ENCODE measurements at places on chromosomes 12 and 14.
A peak's percentile ranks its signal among the peaks of the same experiment; 100 is the strongest.

- peak; percentile 87 for DNase-seq
Observed at GRCh38 chr12:57583008-57583831, 7.8 kb upstream of the PIP4K2C start.

GRCh38 chr14:65382586-65382985 lies 29.9 kb upstream of the FUT8 start:
- DNase-seq = no peak

GRCh38 chr14:54462048-54462447 lies 20.9 kb upstream of the CNIH1 start:
- DNase-seq = no peak

GRCh38 chr14:92680781-92681650 lies 67.4 kb downstream of the LGMN start:
- peak; percentile 61 for DNase-seq

- no peak for DNase-seq
Observed at GRCh38 chr14:92386165-92386564, 63.2 kb downstream of the SLC24A4 start.

DNA sequence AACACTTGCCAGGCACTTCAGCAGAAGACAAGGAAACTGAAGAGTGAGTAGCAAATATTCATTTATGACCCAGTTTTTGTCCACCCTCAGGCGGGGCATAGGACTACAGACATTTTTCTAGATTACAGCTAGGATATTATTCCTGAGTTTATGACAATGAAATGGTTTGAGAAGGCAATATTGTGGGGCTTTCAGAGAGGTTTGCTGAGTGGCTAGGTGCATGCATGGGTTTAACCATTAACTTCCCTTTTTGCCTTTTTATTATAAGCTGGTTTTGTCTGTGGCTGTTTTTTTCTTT lies 104.0 kb upstream of the BCAT1 start:
- DNase-seq = no peak

DNA sequence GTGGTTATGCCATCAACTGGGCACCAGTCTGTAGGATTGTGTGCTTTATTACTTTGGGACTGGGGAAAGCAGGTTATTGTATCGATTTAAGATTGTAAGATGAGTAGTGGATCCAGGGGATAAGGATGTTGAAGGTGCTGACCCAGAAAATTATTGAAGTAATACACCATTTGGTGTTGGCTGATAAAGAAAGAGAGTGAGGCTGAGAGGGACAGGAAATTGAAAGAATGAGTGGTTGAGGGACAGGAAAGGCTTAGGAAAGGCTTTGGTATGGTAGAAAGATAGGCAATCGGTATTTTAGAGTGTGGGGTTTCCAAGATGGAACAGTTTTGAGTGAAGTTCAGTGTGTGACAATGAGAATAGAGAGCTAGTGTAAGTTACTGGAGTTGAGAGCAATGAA lies 12.3 kb downstream of the PPHLN1 start:
- DNase-seq = no peak

DNA sequence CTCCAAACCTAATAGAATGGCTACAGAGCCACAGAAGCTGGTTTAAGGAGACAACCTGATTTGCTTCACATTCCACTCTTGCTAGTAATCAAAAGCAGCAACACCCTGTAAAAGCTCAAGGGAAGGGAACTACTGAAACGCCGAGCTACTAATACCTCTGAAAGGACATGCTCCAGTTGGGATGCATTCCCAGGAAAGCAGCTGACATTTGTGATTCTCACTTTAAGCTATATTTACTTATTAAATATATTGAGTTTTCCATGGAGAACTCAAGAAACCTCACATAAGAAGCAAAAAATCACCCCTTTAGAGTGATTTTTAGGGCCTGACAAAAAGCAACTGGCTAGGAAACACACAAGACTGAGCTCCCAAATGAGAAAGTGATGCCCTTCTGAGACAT lies 1073.0 kb upstream of the FLRT2 start:
- no peak for DNase-seq

DNA sequence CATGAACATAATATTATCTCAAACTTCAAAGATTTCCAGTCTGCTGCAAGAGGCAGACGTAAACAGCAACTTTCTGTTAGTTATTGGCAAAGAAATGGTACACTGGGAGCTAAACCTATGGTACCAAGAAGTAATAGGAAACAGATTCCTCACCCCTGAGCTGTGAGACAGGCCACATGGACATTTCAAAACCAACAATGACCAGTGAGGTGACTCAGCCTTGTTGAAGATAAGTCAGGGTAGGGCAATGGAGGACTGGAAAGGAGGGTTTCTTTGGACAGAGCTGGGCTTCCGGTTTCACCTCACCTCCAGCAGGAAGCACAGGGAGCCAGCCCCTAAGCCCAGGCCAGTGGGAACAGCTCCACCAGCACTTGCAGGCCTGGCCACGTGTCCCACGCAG lies 1320.5 kb downstream of the AACS start:
- no peak for DNase-seq

DNA sequence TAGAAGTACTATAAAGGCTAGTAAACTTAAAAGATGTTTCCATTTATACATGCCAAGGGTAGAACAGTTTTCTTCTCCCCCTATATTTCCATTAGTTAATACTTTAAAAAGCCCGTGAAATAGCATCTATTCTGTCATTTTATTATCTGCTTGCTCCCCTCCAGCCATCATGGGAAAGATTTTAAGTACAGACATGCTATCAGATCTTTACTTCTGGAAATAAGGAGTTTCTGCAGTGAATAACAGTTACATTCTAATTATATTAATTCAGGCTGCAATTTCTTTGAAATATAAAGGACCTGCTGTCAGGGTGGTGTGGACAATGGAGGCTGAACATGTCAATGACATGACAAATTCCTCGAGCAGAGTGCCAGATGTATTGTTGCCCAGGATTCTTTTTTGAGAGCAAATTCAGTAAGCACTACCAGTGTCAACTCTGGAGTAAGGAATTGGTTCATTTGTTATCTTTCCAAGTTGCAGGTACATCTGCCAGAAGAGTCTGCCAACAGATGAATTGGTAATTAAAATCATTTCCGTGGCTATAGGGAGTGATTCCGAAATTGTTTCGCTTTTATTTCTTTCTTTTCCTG lies 151.3 kb downstream of the BTG1 start:
- DNase-seq = no peak

DNA sequence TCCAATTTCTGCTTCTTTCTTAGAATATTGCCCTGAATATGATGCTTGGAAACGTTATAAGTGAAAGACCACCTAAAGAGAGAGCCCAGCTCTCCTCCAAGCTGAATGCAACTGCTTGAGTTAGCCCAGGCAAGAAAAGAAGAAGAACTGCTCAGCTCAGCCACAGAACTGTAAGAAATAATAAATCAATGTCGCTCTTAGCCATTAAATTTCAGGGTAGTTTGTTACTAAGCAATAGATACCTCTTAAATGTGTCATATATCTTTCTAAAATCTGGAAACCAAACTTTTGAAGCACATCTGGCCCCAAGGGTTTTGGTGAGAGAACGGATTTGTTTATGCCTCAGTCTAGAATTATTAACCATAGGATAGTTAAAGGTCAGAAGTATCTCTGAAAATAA lies 50.4 kb downstream of the SLC6A15 start:
- DNase-seq = no peak

DNA sequence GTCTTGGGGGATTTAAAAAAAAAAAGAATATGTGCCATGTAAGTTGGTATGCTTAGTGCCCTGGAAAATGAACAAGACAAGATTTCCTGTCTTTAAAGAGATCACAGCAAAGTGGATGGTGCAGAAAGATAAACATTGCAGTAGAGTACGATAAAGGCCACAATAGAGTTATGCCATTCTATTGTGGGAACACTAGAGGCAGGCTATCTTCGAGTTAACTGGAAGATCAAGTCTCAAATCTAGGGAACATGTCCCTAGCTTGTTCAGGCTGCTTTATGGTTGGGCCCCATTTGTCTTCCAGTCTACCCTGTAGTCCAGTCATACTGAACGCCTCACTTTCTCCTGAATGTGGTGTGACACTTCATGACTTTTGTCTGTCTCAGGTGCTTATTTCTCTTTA lies 18.7 kb upstream of the CCT2 start:
- no peak for DNase-seq

Data from urothelium cell line (cell line).